ENCODE measurements at places on chromosomes 11 and 22.

DNA sequence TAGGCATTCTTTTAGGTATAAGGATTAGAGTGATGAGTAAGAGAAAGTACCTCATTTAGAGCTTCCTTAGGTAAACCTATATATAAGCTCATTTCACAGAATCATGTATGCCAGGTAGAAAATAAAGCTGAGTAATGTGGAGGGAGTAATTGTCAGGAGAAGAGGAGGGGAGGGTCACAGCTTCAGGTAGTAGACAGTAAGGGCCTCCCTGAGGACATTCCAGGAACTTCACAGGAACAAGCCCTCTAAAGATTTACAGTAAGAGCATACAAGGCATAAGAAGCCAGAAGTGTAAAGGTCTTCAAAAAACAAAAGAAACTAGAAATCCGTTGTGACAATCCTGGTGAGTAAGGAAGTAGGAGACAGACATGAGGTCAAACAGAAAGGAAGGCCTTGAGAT is 57.6 kb downstream of the USP47 start:
- no peak for DNase-seq

DNA sequence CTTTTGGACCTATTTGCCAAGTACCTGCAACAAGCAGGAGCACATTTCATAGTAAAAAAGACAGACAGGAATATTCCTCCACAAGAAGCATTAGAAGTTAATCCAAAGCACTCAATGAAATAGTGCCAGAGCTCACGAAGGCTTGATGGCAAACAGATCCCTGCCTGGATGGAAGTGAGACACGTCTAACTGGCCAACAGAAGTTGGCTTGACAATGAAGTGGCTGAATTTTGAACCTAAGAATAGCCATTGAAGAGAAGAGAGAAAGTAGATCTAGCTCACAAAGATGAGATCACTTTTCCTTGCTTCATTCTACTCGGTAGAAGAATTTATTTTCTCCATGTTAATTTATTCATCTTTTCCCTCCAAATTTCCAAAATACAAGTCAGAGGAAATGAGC is 30.6 kb upstream of the APOA1 start:
- DNase-seq = no peak

DNA sequence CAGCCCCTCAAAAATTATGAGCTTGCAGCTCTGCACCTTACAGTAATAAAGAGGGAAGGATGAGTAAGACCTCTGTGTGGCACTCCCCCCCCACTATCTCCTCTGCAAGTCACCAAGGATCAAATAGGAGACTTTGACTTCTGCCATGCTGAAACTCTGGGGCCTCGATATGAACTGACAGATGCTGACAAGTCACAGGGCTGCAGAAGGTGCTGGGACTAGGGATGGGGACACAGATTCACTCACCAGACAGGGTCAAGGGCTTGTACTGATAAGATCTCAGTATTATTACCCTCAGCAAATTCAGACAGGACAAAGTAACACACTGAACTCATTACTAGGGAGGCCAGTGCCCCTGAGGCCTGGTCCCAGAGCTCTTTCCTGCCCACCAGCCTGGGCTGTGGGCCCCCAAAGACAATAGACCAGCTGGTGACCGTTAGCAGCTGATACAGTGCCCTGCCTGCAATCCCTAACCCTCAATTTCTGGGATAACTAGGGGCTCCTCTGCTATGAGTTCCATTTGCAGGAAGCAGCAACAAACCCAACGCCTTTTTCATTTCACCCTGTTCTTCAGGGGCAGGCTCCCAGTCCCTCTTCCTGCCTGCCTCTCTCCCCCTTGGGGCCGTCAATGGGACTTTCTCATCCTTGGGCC is 20.1 kb downstream of the TMPRSS13 start:
- DNase-seq = no peak

DNA sequence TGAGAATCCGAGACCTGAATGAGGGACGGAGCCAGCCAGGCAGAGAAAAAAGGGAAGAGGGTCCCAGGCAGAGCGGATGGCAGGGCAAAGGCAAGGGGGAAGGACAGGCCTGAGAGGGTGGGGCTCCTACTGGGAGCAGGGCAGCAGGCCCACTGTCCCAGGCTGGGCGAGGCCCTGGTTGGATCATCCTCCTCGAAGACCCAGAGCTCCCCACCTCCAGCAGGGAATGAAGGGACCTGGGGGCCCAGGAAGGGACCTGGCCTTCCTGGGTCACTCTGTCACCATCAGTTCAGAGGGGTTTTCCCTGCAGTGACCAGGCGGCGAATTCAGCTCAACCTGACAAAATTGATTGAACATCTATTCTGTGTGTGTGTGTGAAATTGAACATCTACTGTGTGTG is 4.0 kb downstream of the CD5 start:
- no peak for DNase-seq

- DNase-seq = no peak
Observed at GRCh38 chr11:13000721-13001120, 8.4 kb upstream of the RASSF10 start.

DNA sequence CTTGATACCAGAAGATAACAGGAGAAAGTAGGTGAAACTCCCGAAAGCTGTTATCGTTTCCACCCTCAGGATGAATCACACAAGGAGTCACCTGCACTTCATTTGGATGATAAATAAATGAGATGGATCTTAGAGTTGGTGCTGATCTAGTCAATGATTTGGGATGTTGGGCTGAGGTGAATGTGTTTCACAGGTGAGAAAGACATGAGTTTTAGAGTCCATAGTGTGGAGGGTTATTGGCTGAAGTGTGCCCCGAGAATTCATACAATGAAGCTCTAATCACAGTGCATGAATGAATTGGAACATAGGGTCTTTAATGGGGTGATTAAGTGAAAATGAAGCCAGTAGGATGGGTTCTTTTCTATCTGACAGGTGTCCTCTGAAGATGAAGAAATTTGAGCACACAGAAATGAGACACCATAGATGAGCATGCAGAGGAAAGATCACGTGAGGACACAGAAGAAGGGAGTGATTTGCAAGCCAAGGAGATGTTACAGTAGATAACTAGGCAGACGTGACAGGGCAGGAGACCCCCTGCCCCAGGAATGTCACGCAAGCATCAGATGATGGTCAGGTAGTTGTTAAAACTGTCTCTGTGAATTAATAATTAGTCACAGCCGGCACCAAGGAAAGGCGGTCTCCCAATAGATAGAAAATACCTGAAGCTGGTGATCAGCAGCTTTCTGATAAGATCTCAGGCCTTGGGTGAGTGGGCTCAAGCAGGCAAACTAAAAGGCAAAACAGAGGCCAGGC is 60.3 kb upstream of the IGLL5 start:
- DNase-seq = no peak

All from activated T-helper 1 cell treated with anti-CD3 and anti-CD28 coated beads, Interleukin-2, amount 50 U/mL, for 16 hours (primary cell).